ENCODE measurements at places on chromosomes 3 and 15.
A peak's percentile ranks its signal among the peaks of the same experiment; 100 is the strongest.

GRCh38 chr15:76330080-76330680 is 6.4 kb upstream of the ISL2 start:
- peak; percentile 78 for DNase-seq

- no peak for DNase-seq
These were observed 4.3 kb downstream of the SLC51A start for GRCh38 chr3:196220587-196220986.

- peak; percentile 48 for DNase-seq
These were observed 7.8 kb downstream of the LINGO1 start for GRCh38 chr15:77624868-77625267.

DNA sequence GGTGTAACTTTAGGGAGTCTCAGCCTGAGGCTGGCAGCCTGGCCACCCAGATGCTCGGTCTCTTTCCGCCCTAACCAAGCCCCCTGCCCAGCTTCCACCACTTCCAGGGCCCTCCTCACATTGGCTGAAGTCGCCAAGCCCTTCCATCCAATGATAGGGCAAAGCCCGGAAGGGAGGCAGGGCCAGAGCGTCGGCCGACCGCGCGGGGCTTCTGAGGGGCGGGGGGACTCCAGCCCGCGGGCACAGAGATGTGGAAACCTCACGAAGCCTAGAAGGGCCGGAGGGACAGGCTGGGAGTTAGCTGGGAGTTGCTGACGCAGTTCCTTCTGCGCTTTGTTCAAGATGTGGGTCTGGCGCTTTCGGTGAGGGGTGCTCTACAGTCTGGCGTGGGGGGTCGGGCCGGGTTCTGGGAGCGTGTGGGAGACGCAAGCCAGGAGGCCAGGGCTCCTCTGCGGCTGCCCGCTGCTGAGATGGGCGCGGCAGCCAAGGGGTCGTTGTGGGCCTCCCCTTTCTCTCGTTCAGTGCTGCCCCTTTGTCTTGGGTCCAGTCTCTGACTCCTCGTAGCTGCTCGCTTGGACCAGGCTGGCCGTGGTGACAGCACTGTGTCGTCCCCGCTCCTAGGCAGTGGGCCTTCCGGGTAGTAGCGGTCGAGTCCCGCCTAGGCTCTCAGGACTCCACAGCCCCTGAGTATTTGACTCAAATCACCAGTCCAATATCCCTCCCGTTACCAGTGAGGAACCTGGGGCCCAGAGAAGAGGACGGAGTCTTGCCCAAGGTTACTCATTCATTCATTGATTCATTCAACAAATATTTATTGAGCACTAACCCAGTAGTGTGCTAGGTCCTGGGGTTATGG is at the start of gene ZNF660:
Gene ZNF660 (plus strand): TSS at position 319 of the 856 bp plus-strand sequence. CDS start 9,230 bp downstream, outside the sequence.
- DNase-seq, result peak; percentile 63

GRCh38 chr3:178288074-178288473 is 248.2 kb upstream of the KCNMB2 start:
- DNase-seq, result no peak

- DNase-seq, result peak; percentile 11
These were observed at the start of gene C3orf62 for GRCh38 chr3:49276475-49277382. C3orf62 (minus strand) TSS chr3:49277232; CDS start chr3:49276872, 360 bp downstream.

GRCh38 chr3:123880998-123881561 is 3.1 kb downstream of the MYLK start:
- DNase-seq, result peak; percentile 59
